Astrocyte of the spinal cord (primary cell): ENCODE measurements at places on chromosomes 5 and 9.
A peak's percentile ranks its signal among the peaks of the same experiment; 100 is the strongest.

- DNase-seq = no peak
Observed at GRCh38 chr5:91841423-91841822, 458.3 kb upstream of the ARRDC3 start.

- no peak for DNase-seq
Observed at GRCh38 chr9:33809506-33809905, 7.5 kb upstream of the UBE2R2 start.

DNA sequence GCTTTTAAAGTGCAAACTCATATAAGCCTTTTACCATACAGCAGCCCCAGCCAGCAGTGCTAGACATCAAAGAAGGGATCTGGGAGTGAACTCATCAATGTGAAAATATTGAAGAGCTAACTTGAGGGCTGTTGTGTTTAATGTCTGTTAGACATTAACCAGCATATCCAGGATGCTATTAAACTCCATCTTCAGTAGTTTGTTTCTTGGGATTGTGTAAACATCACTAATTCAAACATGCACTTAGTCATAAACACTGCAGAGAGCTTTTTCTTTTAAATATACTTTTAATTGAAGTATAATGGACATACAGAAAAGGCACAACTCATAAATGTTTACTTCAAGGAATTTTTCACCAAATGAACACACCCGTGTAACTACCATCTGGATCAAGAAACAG lies 81.8 kb downstream of the TMEM252 start:
- no peak for DNase-seq

DNA sequence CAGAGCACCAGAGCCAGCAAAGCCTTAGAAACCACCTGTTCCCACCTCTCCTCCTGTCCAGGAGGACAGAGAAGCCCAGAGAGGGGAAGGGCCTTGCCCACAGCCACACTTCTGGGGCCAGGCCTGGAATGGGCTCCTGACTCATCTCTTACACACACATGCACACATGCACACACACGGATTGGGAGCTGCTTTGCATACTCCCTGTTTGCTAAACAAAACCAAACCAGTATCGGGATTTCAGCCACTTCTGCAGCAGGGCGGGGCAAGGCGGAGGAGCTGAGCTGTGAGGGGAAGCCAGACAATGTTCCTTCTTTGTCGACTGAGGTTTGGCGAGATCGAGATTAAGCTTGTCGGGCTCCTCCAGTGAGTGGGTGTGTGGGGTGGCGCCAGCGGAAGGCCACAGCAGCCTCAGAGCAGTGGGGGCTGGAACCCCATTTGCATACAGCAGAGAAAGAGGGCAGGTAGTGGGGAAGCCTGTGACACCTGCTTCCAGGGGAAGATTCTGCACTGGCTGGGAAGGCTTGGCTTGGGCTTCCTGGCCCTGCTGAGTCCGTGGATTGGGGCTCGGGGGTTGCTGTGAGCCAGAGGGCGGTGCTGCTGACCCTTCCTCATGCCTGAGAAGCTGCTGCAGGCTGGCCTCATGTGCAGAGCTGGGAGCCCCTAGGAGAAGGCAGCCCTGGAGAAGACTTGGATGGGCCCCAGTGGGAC lies 16.1 kb downstream of the GFI1B start:
- DNase-seq = no peak

- peak; percentile 42 for DNase-seq
Observed at GRCh38 chr5:160390787-160391696, 8.8 kb downstream of the FAM200C start.

DNA sequence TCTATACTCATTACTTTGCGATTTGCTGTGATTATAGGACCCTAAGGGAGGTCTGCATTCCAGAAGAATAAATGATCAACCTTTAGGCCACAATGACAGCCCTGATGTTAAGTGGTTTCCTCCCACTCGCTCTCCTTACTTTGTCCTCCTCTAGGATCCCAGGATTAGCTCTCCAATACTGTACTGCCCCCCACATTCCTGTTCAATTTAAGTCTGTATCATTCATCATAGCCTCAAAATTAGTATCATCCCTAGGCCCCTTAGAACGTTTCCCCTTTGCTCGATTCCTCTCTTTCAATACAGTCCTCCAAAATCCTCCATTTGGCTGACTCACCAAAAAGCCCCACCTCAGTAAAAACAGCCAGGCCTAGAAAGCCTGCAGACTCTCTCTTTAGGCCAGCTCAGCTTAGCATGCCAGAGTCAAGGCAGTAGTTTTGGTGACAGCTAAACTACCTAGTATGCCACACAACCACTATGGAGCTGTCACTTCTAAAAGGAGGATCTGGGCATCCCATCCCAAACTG lies 24.4 kb downstream of the RNF145 start:
- peak; percentile 87 for DNase-seq

- DNase-seq = no peak
Observed at GRCh38 chr5:59180515-59180914, 597.6 kb downstream of the RAB3C start.

DNA sequence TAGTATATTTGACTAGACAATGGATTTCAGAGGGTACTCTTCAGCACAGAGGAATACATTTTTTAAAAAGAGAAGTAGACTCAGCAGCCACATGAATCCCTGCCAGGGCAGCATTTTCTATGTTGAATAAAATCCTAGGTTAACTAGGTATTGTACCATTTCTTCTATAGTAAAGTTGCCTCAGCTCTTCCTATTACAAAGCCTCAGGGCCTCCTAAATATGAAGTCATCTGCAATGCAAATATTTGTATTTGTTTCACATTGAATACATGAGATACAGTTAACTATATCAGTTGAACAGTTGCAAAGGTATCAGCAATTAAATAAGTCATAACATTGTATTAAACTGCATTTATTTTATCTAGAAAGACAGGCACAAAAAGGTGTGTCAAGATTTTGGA lies 59.5 kb downstream of the NUDT12 start:
- no peak for DNase-seq

- peak; percentile 38 for DNase-seq
Observed at GRCh38 chr9:127910613-127911205, 6.1 kb downstream of the ST6GALNAC4 start.

- DNase-seq = no peak
Observed at GRCh38 chr5:151106043-151106442, 25.2 kb upstream of the TNIP1 start.

GRCh38 chr9:79377339-79377855 lies 194.4 kb upstream of the TLE4 start:
- peak; percentile 43 for DNase-seq

DNA sequence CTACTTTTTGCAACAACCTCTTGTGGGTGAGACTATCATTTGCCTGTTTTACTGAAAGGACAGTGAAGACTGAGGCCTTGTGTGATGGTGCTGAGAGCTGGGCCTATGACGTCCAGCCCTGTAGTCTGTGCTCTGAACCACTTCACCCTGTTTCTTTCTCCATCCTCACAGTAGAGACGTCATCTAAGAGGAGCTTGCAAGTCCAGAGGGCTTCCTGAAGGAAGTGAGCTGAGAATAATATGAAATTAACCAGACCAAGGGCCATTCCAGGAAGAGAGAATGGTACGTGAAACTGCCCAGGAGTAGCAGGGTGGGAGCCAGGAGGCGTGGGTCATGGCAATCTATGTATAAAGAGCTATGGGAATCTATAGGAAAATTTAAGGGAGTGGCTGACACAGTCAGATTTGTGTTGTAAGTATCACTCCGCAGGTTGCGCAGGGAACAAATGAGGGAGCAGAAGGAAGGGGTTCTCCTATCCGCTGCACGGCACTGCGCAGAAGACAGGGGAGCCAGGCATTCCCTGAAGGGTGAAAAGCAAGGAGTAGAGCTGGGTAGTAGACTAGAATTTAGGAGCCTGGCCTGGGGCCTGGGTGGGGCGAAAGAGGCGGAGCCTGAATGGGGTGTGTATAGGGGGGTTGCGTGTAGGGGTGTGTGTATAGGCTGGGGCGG lies 596 bp upstream of the FGFR4 start:
- peak; percentile 5 for DNase-seq

DNA sequence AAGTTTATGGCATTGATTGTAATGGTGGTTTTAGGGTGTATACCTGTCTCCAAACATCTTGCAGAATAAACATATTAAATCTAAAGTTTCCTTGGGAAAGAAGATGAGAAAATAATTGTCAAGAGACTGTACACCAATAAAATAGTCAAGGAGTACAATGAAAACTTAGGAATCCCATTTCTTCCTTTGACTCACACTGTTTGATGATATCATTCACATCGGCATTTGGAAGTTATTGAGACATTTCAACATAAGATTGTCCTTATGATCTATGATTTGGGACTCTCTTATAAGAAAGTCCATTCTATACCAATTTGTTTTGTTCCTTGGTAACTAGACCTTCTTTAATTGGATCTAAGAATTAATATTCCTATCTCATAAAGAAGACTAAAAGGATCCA lies 482.7 kb downstream of the RAB3C start:
- no peak for DNase-seq

- no peak for DNase-seq
Observed at GRCh38 chr5:10892911-10893215, 131.8 kb upstream of the DAP start.

GRCh38 chr5:135456238-135457099 lies 4.3 kb upstream of the TIFAB start:
- peak; percentile 34 for DNase-seq

GRCh38 chr9:121627427-121627826 lies 24.0 kb upstream of the DAB2IP start:
- DNase-seq = no peak

DNA sequence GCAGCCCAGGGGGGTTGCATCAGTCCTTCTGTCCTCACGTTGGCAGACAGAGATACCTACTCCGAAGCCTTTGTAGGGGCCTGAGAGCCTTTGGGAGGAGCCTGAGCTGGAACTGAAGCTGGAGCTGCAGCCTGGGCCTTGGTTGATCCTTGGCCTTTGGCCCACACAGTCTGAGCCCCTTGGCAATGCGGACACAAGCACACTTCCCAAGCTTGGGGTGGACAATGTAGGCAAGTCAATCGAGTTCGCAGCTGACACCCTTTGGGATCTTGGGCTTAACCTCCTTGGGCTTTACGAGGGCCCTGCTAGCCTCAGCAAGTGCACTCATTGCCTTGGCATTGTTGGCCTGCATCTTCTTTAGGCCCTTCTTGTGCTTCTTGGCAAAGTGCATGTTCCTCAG lies 5.9 kb downstream of the CSNK1A1 start:
- no peak for DNase-seq

GRCh38 chr9:120920806-120921178 lies 5.8 kb downstream of the TRAF1 start:
- DNase-seq = no peak

DNA sequence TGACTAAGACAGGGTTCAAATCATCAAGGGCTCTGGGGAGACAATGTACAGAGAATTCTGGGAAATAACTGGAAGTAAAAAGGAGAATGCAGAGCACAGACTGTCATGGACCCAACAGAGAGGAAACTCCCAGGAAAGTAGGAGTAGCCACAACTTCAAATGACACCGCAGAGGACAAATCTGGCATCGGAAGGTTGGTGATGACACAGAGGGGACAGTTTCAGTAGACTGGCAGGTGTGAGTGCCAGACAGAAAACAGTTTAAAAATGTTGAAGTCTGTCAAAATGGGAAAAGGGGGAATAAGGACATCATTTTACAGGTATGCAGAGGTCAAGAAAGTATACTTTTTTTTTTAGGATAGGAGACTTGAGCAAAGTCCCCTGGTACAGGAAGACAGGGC lies 70.2 kb downstream of the EPB41L4A start:
- DNase-seq = no peak

- peak; percentile 23 for DNase-seq
Observed at GRCh38 chr5:124923131-124923530, 176.7 kb upstream of the ZNF608 start.

DNA sequence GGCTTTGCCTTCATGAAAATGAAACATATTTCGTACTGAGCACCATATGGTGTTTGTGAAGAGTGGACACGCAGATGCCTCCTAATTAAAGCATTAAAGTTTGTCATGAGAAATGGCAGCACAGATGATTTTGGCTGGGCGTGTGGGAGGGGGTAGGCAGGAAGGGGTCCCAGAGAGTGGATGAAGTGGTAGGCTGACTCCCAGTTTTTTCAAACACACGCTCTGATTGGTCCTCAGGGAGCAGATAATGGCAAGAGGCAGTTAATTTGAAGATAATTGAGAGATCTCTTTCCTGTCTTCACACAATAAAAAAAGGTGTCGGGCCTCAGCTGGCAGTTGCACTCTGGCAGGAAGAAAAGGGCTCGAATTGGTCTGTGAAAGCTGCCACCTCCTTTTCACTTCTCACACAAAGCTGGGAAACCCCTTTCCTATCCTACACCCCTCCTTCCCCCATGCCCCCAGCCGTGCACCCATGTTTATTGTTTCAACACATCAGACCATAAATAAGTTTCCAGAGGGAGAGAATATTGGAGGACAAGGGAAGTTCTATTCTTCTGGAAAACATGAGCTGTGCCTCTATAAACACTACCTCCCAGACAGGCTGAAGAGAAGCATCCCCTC lies 429.6 kb downstream of the ARHGEF28 start:
- DNase-seq = no peak

GRCh38 chr5:72892846-72893245 lies 63.0 kb upstream of the FCHO2 start:
- DNase-seq = no peak

DNA sequence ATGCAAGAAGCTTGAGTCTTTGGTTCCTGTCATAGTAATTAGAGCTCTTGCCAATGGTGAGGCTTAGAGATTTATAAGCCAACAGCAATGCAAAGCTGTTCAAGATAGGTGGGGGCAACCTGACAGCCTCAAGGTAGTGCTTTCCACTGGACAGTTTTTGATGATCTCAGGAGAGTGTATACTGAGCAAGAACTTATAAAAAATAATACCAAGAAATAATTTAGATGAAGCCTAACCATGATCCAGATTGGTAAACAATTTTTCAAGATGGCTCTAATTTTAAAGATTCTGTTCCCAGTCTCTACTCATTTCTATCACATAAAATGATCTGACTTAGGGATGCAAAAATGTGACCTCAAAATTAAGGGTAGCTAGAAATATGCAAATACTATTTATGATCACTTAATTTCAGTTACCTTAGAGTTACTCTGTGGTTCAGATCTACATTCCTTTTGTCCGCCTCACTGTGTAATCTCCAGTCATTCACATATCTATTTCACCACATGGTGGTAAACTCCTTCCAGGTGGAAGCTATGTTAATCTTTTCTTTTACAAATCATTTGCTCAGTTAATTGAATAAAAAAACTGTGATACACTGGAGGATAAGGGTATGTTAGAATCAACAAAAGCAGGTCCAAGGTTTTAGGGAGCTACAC lies 1228.0 kb upstream of the C9orf72 start:
- peak; percentile 43 for DNase-seq
